Activated CD4-positive, alpha-beta T cell treated with anti-CD3 and anti-CD28 coated beads, Interleukin-2, amount 50 U/mL, for 4 hours (primary cell): ENCODE measurements at places on chromosomes 6 and 20.

GRCh38 chr6:2697291-2697690 lies 53.4 kb downstream of the MYLK4 start:
- DNase-seq = no peak

GRCh38 chr6:39330476-39330875 lies 8.0 kb upstream of the KCNK16 start:
- DNase-seq = no peak

- no peak for DNase-seq
Observed at GRCh38 chr6:79070206-79070825, 7.7 kb downstream of the PHIP start.

DNA sequence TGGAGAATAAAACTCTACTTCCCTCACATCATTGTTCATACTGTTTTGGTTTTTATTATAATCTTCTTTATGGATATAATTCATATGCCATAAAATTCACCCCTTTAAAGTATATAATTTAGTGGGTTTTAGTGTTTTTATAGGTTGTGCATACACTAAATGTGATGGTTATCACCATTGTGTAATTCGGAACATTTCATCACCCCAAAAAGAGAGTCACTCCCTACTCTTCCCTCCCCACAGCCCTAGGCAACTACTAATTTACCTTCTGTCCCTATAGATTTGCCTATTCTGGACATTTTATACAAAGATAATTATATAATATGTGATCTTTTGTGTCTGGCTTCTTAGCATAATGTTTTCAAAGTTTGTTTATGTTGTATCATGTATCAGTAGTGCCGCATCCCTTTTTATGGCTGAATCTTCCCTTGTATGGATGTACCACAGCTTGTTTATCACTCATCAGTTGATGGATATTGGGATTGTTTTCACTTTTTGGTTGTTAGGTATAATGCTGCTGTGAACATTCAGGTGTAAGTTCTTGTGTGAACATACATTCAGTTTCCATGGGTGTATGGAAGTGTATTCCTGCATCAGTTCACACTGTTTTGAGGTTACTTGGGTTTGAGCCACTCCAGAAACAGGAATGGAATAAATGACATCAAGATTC lies 4.2 kb downstream of the TM9SF4 start:
- no peak for DNase-seq

- DNase-seq = no peak
Observed at GRCh38 chr6:148471624-148472159, 129.1 kb downstream of the SASH1 start.

GRCh38 chr6:151180330-151181048 lies 59.3 kb upstream of the AKAP12 start:
- DNase-seq = no peak

DNA sequence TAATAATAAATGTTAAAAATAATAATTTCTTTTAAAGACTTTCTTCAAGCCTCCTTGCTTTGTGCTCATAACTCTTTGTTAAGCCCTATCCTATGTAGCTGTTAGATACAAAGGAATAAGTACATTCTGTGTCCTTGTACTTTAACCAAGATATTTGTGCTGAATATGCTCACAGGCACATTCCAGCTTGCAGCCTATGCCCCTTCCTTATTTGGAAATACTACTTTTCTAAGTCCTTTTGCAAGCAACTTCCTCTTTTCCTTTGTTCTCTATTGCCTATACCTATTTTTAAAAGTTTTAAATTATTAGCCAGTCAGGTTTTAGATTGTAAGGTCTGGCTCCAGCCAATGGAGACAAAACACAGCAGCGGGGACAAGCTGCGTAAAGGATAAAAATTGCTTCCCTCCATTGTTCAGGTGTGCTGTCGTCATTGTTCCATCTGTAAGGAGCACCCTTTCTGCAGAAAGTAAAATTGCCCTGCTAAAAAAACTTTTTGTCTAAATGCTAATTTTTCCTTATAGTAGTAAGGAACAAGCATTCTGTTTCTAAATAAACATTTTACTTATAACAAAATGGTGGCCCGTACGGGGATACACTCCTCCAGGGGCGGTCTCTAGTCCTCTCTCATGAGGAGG lies 80.2 kb downstream of the SYTL3 start:
- no peak for DNase-seq

DNA sequence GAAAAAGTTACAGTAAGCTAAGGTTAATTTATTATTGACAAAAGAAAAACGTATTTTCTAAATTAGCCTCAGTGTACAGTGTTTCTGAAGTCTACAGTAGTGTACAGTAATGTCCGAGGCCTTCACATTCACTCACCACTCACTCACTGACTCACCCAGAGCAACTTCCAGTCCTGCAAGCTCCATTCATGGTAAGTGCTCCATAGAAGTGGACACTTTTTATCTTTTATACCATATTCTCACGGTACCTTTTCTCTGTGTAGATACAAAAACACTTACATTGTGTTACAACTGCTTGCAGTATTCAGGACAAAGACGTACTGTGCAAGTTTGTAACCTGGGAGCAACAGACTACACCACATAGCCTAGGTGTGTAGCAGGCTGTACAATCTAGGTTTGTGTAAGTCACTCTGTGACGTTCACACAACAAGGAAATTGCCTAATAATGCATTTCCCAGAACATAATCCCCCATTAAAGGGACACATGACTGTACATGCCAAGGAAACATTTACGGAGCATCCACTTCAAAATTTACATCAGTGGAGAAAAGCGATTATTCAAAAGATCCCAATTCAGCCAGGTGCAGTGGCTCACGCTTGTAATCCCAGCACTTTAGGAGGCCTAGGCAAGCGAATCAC lies 133.4 kb downstream of the BANF2 start:
- no peak for DNase-seq

- no peak for DNase-seq
Observed at GRCh38 chr6:134619077-134619476, 301.2 kb upstream of the SGK1 start.

- DNase-seq = no peak
Observed at GRCh38 chr6:149324428-149324827, 6.9 kb downstream of the TAB2 start.

DNA sequence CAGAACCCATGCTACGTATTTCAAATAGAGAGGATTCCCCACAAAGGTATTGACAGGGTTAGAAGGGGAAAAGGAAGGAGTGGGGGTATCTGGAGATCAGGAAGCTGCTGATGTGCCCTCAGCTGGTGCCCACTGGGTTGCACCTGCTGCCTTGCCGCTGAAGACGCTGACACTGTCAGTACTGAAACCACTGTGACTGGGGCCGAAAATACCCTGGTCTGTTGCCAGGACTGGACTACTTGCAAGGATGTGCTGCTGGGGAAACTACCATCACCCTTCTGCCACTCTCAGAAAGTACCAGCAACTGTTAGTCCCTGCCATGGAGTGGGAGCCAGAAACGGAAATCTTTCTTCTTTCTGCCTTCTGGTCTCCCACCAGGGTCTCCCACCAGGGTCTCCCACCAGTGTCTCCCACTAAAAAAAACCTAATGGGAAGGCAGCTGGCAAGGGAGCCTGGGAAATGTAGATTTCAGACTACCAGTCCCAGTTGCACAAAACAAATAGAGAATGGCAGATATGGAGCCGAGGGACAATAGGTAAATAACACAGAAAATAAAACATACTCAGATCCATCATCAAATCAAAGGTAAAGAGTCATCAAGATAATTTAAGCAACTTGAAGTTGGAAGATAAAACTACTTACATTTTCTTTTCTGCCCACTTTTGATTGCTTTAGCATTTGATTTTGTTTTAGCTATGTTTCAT lies 204.8 kb downstream of the TPBG start:
- no peak for DNase-seq

DNA sequence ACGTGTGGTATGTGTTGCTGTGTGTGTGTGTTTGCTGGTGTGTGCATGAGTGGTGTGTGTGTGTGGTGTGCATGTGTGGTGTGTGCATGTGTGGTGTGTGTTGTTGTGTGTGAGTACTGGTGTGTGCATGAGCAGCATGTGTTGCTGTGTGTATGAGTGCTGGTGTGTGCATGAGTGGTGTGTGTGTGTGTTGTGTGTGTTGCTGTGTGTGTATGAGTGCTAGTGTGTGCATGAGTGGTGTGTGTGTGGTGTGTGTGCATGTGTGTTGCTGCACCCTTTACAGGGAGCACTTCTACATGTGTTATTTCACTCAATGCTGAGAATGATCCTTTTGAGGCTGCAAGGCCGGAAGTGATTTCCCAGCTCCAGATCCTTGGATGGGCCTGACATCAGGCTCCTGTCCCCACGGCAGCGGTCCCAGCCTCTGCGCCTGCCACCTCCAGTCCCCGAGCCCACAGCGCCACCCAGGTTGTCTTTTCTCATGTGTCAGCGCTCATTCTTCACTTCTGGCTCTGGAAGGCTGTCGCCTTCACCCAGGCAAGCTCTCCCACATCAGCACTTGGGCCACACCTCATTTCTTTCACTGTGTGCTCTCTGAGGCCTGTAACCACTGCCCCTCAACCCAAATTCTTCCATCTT lies 2.6 kb downstream of the NPEPL1 start:
- DNase-seq = no peak

- no peak for DNase-seq
Observed at GRCh38 chr6:21598674-21599023, 5.1 kb downstream of the SOX4 start.

DNA sequence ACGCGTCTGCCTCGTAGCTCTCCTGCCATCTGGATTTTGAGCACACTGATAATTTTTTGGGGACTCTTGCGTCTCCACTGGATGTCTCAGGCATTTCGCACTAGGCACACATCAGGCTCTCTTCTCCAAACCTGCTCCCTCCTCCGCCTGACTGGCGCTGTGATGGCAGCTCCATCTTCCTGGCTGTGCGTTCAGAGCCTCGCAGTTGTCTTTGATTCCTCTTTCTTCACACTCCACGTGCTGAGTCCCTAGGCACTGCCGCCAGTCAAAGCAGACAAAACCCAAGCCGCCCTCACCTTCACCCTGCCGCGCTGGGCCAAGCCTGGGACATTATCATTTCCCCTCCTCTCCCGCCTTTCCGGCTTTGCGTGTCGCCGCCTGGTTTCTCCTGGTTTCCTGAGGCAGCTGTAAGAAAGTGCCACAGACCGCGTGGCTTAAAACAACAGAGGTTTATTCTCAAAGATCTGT lies 778 bp downstream of the PSMG4 start:
- peak; percentile 26 for DNase-seq

DNA sequence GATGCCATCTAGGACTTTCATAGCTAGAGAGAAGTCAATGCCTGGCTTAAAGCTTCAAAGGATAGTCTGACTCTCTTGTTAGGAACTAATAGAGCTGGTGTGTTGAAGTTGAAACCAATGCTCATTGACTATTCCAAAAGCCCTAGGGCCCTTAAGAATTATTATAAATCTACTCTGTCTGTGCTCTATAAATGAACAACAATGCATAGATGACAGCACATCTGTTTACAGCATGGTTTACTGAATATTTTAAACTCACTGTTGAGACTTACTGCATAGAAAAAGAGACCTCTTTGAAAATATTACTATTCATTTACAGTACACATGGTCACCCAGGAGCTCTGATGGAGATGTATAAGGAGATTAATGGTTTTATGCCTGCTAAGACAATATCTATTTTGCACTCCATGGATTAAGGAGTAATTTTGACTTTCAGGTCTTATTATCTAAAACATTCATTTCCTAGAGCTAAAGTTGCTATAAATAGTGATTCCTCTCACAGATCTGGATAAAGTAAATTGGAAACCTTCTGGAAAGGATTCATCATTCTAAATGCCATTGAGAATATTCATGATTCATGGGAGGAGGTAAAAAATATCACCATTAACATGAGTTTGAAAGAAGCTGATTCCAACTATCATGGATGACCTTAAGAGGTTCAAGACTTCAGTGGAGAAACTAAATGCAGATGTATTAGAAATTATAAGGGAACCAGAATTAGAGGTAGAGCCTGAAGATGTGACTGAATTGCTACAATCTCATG lies 763.5 kb upstream of the MAP3K7 start:
- no peak for DNase-seq

GRCh38 chr6:99099243-99099642 lies 151.5 kb upstream of the FBXL4 start:
- DNase-seq = no peak

GRCh38 chr6:43196337-43196736 lies 14.3 kb downstream of the CUL9 start:
- no peak for DNase-seq

- no peak for DNase-seq
Observed at GRCh38 chr6:121800047-121800446, 364.6 kb downstream of the GJA1 start.

DNA sequence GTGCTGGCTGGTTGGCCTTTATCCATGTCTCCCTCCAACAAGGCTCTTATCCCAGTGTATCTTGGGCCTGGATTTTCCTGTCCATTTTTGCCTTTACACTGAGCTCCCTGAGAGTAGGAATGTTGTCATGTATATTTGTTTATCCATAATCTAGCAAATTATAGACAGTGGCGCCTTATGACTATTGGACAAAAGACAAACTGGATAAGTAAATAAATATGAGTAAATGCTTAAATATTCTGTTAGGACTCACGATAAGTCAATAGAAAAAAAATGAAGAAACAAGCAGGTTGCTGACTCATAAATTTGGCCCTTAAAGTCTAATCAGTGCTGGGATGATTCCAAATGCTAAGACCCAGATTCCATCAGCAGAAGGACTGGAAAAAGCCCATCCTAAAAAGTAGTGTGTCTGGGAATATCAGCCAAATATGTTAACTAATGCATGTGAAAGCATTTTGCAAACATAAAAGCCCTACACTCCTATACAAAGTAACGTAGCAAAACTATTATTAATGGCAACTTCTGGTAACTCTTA lies 55.0 kb upstream of the PCSK2 start:
- DNase-seq = no peak

DNA sequence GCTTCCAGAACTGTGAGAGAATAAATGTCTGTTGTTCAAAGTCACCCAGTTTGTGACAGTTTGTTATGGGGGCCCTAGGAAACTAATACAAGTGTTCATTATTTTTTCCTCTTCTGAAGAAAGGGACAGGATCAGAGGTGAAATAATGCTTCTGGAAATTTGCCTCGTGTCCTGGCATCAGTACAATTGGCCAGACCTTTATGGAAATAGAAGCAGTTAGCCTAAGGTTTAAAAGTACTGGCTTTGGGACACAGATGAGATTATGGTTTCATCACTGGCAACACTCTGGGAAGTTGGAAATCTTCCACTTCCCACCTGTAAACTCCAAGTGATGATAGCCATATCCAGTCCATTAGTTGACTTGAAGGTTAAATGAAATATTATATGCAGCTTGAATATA lies 88.7 kb downstream of the PLCB1 start:
- DNase-seq = no peak

- DNase-seq = no peak
Observed at GRCh38 chr6:91744566-91744965, 1157.7 kb upstream of the MAP3K7 start.

GRCh38 chr6:36079601-36080000 lies 50.7 kb upstream of the MAPK13 start:
- DNase-seq = no peak

DNA sequence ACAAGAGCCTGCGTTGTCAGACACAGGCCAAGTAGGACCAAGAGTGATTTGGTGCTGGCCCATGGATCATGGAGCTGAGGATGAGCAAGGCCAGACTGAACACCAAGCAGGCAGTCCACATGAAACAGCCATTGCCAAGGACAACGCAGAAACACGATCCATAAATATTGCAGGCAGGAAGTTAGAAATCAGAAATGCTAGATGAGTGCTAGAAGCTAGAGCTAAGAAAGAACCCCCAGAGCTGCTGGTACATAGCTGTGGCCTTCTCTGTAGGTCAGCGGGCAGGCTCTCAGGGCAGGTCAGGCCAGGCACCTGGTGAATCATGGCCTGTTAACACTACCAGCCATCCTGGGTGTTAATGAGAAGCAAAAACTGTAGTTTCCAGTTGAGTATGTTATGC lies 119.7 kb downstream of the ALDH8A1 start:
- no peak for DNase-seq

- DNase-seq = no peak
Observed at GRCh38 chr6:47520282-47520681, 42.7 kb downstream of the CD2AP start.
